Left lobe of liver (tissue), 2 donors: ENCODE measurements at places on chromosomes 5 and 9.

DNA sequence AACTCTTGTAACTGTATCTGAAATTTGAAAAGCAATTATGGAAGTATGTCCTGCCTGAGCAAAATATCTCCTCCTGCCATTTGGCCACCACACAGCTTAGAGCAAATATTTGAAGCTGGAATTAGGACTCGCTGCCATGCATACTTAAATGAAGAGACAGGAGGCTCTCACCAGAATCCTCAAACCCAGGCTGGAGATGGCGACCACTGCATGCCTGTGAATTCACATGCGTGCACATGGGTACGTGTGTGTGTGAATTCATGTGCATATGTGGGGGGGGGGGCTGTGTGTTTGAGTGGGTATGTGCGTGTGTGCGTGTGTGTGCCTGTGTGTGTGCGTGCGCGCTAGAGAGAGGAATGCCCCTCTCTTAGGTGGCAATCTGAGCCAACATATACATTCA lies 84.1 kb upstream of the IRX1 start:
- DNase-seq: no peak

DNA sequence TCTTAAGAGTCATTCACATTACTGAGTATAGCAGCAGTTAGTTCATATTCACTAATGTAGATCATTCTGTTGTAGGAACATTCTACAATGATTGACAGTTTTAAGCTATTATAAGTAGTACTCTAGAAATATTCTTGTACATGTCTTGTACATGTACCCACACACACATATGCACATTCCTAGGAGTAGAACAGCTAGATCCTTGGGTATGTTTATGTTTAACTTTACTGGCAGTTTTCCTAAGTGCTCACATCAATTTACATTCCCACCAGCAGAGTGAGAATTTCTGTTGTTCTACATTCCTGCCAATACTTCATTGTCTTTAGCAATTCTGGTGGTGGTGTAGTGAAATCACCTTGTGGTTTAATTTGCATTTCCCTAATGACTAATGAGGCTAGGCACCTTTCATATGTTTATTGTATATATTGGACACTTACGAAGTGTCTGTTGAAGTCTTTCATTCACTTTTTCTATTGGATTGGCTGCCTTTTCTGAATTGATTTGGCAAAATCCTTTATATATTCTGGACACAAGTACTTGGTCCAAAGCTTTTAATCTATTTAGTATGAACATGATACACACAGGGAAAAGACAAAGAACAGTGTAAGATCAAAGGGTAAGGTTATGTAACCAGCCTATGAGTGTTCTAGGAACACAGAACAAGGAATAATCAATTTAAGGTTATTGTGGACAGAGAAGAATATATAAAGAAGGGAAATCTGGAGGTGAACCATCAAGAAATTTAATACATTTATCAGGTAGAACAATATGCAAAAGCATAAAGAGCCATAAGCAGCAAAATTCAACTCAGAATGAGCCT lies 95.6 kb downstream of the MLLT3 start:
- no peak for DNase-seq

DNA sequence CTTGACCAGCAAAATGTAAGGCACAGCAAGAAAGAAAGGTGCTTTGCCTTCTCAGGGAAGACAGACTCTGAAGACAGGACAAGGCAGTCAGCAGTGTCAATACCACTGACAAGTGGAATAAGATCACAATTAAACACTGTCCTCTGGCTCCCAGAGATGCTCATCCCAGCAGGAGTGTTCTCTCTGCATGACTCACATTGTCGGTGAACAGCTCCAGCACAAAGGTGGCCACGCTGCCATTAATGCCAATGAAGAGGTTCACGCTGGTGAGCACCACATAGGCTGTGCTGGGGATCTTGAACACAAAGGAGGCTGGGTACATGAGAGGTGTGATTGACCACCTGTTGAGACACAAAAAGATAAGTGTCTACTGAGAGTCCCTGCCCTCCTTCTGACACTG lies 31.9 kb downstream of the NIPSNAP3B start:
- no peak for DNase-seq

DNA sequence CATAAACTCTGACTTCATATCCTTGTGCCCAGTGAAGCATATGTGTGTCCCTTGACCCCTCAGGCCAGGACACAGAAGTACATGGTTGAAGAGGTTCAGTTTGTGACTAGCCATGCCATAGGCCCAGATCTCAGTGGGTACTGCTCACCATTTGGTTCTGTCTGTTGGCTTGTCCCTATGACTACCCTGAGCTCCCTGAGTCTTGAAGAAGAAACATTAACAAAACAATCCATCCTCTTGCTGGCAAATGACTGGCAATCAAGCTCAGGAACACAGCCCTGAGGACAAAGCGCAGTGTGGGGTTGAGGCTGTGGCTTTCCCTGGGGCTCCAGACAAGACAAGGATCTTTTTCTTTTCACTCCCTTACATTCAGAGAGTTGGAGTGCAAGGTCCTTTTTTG lies 46.3 kb downstream of the TNFAIP8 start:
- DNase-seq: no peak

DNA sequence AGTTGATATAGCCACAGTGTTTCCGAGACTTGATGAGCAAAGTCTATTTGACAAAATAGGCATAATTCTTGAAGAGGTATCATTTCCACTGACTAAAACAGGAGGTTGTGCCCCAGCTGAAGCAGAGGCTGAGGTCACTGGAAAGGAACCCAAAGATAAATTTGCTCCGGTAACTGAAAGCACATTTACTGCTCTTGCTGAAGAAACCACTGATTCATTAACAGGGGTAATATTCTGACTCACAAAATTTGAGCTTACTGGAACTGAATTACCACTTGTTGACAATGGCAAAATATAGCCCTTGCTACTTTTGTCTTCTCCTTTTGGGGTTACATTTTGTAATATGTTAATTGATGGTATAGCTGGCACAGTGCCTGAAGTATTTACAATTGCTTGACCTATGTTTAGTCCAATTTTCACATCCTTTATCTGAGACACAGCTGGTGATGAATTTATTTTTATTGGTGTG lies 30.2 kb downstream of the MLANA start:
- DNase-seq: no peak

DNA sequence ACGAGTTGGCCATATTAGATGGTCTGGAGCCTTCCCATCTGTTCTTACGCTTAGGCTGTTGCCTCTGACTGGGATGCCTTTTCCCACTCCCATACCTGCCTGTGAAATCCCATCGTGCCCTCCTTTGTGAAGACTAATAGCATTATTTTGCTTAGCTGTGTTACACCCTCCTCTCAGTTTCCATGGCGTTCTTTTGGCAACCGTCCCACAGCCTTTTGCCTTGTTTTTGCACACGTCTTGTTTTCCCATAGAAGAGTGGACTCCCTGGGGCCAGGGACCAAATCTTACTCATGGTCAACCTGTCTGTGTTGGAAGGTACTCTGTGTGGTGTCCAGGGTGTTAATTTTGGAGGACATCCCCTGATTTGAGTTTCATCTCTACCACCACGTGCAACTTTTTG lies 242.1 kb downstream of the HSPA4 start:
- no peak for DNase-seq

DNA sequence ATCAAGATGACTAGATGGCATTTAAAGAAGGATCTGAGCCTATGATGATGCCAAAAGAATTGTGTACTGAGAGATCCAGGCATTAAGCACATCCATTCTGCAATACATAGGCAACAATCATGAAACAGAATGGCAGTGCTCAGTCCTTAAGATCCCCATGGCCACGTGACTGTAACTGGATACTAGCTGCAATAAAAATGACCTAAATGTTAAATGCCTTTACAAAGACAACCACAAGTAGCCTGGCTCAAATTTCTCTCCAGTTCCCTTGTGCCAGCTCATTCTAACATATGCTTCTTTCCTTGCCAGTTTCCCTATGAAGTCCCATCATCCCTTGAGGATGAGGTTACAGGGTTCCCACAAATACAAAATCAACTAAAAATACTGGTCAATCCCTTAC lies 148.3 kb upstream of the GHR start:
- no peak for DNase-seq

DNA sequence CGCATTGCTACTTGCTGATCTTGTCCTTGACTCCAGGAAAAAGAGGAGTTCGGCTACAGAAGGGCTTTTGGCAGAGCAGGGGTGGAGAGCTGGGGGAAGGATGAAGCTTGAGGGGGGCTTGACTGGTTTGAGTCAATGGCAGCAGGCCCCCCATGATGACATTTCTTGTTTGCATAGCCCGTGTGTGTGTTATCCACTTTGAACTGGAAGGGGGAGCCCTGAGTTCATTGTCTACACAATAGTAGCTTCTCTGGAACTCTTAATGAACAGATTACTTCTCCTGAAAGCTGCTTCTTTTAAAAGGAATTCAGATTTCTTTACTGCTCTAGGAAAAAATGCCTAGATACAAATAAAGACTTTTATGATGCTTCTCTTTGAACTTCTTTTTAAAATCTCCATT lies 2.3 kb downstream of the IFNB1 start:
- no peak for DNase-seq
